ENCODE measurements at places on chromosomes 5 and 9.

GRCh38 chr5:107808671-107809137, 138.0 kb upstream of the EFNA5 start:
- no peak for DNase-seq

- no peak for DNase-seq
Observed at GRCh38 chr9:9299134-9299533, 1313.7 kb downstream of the PTPRD start.

GRCh38 chr5:59058969-59059687, 476.3 kb downstream of the RAB3C start:
- DNase-seq: no peak

DNA sequence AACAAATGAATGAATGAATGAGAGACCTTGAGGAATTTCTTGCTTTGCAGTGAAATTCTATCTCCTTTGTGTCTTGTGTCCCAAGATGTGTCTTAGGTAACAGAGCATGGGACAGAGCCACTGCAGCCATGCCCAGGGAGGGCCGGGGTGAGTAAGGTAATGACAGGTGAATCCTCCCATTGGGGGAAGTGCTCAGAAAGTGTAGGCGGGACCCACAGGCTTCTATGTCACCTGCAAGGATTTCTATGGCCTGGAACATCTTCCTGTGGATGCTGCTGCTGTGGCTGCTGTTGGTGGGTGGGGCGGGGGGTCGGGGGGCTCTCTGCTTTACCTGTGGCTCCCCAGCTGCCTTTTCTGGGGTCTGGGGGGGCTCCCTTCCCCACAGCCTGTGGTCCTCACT, 133.6 kb upstream of the IER5L start:
- DNase-seq: no peak

DNA sequence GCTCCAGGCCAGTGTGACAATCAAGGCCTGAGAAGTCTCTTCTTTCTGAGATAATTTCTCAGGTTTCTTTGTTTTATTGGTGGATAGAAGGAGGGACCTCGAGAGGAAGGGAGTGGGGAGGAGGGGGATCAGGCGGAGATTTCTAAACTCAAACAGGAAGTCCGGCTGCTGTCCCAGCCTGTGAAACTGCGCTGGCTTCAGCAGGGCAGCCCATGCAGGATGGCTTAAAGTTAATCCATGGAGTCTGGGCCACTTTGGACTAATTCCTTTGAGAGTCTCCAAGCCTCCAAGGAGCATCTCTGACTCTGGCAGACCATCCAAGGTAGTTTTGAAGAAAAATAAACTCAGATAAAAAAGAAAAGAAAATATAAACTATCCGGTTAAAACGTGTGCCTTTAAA, 378.5 kb downstream of the MLLT3 start:
- DNase-seq: no peak

DNA sequence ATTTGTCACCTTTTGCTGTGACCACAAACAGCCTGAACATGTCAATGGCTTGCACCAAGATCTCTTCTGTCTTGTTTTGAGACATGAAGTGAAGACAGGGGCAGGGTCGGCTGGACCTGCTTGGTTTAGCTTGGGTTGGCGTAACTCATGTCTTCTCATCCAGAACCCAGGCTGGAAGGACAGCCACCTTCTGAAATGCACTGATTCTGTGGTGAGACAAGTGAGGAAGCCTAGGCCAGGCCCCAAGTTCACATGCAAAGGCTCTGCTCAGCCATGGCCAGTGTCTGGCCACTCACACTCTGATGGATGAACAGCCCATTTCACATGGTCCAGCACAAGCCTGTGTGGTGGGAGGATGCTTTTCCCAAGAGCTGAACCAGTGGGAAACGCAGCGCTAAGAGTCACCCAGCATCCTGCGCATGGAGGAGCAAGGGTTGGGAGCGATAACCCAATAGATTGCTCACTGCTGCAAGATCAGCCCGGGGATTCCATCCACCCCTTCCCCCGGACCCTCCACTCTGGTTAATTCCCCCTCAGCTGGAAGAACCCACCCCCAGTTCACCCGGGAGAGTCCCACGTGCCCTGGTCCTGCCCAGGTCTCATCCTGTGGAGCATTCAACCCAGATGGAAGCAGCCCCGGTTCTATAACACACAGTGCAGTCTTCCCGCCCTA, 16.2 kb upstream of the MED10 start:
- no peak for DNase-seq

DNA sequence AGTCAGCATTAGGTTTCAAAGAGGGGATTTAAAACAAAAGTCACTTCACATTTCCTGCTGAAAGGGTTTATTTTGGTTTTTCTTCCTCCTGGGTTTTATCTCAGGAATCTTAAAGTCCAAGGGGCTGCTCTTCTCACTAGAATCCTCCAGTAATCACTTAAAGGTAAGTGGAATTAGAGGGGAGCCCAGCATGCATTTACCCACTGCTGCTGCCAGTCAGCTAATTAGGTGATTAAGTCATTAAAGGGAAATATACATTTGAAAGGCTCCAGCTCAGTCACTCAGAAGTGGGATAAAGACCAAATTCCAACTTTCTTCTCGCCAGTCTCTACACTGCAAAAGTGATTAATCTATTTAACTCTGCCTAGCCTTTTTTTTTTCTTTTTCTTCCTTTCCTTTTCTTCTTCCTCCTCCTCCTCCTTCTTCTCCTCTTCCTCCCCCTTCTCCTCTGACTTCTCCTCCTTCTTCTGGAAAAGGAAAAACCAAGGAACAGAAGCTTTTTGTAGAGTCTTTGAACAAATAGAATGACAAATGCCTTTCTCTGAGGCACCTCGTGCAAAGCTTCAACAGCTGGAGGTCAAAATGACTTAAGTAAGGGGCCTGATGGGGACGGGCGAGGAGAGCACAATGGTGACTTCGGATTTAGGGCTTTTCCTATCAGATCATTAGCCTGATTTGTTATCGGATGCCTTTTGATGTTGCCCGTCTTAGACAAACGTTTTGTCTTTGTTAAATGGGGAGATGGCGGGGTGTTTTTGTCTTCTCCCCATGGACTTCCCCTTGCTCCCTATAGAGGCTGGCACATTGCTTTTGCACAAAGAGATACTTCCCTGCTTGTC, 617.6 kb downstream of the IRX1 start:
- DNase-seq: no peak

- DNase-seq: no peak
Observed at GRCh38 chr5:36202521-36202961, 39.2 kb downstream of the NADK2 start.

DNA sequence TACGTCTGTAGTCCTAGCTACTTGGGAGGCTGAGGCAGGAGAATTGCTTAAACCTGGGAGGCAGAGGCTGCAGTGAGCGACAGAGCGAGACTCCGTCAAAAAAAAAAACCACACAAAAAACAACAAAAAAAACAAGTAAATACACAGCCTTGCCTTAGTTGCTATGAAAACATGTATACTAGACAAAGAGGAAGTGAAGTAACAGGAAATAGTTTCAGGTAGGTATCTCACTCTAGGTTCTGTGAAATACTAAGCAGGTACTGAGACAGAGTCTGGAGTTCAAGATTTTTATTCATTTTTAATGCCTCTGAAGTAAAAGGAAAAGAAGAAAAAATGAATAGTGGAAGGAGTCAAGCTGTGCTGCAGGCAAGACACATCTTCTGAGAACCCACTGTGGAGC, 687.9 kb upstream of the RGMB start:
- DNase-seq: no peak
